CD4-positive, alpha-beta T cell treated with Interleukin-21 for 1 hour (primary cell): ENCODE measurements at places on chromosomes 3 and 15.

DNA sequence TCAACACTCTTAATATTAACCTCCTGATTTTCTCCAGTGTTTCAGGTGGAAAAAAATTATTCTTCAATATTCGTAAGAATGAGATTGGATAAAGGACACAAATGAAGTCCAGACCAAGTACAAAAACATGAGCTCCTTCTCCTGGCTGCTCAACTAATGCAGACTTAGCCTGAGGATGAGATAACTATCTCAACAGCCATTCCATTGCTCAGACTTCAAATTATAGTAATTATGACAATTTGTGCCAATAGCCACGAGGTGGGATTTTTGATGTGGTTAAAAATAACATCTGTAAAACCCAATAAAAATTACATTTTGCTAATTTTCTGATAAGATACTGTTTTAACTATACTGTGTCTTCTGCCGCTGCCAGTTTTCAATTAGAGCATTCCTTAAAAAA, 323.6 kb downstream of the SOX2 start:
- DNase-seq, result no peak

DNA sequence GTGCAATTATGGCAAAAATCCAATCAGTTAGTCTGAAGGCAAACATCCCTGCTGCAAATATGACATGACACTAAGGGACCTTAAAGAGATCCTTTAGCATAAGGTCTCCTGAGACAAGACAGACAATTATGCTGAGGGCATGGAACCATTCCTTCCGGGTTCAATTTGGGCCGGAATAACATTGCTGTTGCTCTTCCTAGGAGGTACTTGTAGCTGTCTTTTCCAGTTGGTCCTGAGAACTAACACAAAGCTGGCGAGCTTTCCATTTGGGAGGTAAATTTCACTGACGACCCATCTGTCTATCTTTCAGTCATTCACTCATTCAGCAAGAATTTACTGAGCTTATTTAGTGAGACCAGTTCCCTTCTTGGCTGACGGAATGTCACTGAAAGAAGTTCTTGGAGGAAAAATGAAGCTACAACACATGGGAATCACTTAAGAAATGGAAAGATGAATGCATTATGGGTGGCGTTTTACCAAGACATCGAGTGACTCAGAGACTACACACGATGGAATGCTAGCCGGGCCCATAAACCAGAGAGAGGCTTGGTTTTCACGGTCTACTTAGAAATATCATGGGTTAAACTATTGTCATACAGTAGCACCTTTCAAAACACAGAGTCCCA, 215.5 kb downstream of the PDZRN3 start:
- no peak for DNase-seq

DNA sequence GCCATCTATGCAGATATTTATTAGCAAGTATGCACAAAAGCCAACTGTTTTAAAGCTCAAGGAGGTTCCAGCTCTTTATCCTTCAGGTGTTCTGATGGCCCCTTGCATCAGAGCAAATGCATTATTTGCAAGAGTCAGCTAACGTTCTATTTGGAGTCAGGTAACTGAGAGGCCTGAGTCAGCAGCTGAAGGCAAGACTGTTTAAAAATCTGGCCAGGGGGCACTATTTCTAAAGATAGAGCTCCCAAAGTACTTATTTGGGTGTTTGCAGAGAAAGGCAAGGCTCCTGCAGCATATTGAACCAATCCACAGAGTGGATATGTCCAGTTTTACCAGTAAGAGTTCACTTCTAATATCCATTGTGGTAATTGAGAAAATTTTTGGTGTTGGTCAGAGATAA, 146.1 kb downstream of the LRTM1 start:
- no peak for DNase-seq

- DNase-seq, result no peak
These were observed 27.7 kb downstream of the CCDC13 start for GRCh38 chr3:42745291-42745745.

DNA sequence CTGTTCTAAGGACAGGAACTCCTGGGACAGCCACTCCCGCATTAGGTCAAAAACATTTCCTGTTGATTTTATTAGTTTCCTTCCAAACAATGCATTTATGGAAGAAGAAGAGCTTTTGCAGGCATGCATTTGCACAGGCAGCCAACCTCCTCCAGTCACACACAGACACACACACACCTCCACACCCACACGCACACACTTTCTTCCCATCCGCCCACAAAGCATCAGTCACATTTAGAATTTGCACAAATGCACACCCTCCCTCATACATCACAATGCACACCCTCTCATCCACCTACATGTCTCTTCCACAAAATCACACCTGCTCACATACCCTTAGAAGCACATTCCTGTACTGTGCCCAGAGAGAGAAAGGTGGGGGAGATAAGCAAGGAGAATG, 4.1 kb upstream of the TYRO3 start:
- DNase-seq, result no peak

DNA sequence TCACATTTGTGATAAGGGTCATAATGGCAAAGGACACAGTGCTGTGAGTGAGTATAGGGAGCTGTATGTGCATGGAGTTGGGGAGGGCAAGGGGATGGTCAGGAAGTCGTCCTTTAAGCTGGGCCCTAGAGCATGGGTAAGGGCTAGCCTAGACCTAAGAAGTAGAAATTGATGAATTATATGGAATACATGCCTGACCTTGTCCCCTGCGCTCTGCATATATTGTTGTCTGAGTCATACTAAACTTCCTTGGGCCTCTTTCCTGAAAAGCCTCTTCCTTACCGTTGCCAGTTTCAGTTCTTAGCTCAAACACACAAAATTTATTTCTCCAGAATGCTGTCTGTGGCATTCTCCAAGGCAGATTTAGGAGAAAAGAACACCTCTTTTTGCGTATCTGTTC, 4.6 kb downstream of the SNRK start:
- no peak for DNase-seq

- DNase-seq, result no peak
These were observed 18.4 kb upstream of the RPLP1 start for GRCh38 chr15:69434238-69434637.

DNA sequence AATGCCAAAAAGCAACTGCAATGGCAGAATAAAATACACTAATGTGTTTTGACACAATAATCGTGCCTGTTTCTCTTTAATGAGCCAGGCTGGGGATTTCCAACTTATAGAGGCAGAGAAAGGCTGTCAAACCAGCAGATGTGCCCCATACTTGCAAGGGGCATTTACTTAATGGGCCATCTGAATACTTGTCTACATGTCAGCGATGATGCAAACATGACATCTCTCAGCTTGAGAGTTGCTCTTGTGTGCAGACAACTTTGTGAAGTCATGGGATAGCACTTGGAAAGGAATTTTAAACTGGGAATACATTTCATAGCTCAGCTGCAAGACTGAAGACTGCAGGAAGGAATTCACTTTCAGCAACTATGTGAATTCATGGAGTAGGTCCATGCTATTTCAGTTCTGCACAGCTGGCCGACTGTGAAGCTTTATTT, 127.4 kb upstream of the ADAMTS9 start:
- no peak for DNase-seq

DNA sequence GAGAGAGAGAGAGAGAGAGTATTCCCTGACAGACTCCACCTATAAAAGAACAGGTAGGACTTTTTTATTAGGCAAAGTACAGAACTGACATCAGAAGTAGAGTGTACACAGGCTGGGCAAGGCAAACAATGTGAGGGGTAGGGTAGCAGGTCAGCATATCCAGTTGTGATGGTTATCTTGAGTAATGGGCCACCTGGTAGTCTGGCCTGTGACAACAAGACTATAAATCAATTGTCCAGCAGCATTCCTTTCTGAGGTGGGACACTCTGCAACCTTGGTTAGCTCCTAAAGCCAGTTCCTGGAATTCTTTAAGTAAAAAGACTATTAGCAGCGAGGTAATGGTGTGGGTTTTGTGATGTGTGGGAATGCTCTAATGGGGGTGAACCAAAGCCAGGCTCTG, 14.9 kb upstream of the TMCC1 start:
- DNase-seq, result no peak

DNA sequence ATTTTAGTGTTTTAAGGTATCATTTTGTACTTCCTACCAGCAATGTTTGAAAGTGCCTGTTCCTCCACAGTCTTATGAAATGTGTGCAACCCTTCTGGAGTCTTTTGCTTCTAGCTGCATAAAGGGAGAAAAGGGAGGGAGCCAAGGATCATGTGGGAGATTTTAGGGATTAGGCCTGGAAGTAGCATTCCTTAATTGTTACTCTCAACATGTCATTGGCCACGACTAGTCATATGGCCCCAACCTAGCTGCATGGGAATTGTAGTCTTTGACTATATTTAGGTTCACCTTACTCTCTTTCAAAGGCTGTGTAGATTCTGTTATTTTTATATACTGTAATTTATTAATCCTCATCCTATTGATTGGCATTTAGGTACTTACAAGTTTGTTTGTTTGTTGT, 14.9 kb downstream of the CRTAP start:
- no peak for DNase-seq

DNA sequence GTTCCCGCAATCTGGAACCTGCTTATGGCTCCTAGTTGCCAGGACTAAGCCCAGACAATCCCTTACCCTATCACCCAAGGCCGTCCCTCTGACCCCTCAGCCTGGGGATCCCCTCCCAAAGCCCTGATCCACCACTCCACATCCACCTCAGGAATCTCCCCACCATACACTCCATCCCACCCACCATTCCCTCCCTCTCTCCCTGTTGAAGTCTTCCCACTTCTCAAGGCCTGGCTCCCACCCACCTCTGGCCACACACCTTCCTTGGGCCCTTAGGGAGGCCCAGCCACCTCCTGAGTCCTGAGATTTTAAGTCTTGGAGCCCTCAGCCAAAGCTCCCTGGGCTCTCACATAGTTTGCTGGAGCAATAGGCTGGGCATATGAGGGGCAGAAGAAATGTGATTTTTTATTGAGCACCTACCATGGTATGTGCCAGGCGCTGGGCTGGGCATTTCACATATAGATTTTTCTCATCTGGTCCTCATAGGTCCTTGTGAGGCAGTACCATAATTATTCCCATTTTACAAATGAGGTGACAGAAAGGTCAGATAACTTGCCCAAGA, 48.1 kb downstream of the HCN4 start:
- DNase-seq, result no peak

DNA sequence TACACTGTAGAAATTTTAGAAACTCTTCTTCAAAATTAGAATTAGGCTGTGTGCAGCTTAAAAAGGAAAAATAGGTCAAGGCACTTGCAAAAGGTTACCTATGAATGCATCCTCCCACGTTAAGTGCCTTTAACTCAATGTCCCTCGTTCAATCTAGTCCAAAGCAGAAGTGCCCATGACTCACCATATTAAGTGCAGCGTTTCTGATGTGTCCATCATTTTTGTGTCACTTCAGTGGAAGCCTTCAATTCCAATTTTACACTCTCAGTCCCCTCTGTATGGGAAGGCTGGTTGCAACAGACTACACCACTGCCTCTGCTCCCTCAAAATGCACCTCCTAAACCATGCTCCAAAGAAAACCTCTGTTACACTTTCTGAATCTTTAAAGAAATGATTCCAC, 53.4 kb downstream of the FOXB1 start:
- DNase-seq, result no peak

DNA sequence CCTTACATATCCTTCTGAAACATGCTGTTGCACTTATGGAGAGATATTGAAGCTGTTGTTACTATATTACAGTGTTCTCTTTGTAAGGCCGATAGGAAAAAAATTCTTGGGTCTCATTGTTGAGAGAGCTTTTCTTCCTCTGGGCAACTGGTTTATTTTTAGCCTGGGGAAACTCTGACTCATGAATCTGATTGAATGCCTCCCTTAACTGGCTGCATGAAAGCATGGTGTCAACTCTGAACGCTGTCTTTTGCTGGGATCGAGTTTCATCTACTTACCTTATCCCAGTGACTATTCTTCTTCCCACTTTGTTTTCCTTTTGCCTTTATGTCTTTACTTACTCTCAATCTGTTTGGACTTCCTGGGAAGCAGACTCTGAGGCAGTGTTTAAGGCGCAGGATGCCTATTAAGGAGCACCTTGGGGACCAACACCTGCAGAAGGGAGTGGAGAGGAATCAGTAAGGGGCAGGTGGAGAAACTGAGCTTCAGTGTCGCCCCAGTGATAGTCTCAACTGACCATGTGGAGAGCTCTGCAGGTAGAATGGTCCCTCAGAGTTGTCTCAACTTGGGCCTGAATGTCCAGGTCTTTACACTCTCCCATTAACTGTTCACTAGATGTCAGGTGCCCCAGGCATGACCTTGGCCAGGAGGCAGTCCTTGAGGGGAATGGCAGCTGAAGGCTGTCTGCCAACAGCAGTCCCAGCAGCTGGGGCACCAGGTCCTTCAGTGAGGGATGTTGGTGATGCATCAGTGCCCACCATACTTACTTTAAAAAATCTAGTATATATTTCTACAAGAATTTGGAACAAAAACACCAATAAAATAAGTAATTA, 88.9 kb upstream of the CCNL1 start:
- DNase-seq, result no peak

GRCh38 chr15:63244399-63244798, 33.0 kb upstream of the APH1B start:
- DNase-seq, result no peak

GRCh38 chr15:81899730-81900129, 146.1 kb downstream of the MEX3B start:
- no peak for DNase-seq

DNA sequence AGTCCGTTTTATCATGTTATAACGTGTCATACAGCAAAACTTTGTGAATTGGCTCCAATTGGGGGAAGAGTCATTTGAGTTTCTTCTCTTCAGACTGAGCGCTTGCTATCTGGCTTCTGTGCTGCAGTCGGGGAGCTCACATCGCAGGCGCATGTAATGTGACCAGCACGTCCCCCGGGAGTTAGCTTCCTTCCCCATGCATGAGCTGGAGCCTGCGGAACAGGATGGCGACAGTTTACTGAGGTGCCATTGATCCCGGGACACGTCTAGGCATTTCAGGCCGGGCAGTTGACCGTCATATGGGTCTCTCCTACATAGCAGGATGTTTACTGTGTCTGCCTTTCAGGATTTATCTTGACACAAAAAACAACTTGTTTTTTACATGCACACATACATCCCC, 44.8 kb downstream of the CMTM8 start:
- no peak for DNase-seq

DNA sequence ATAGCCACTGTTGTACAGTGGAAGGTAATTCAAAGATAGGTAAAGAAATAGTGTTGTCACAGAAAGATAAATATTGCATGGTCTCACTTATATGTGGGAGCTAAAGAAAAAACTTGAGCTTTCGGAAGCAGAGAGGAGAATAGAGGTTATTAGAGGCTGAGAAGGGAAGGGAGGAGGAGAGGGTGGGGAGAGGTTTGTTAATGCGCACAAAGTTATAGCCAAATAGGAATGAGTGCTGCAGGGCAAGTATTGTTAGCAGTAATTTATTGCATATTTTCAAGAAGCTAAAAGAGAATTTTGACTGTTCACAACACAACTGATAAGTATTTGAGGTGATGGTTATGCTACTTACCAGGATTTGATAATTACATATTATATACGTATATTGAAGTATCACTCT, 154.2 kb downstream of the GABRG3 start:
- DNase-seq, result no peak

DNA sequence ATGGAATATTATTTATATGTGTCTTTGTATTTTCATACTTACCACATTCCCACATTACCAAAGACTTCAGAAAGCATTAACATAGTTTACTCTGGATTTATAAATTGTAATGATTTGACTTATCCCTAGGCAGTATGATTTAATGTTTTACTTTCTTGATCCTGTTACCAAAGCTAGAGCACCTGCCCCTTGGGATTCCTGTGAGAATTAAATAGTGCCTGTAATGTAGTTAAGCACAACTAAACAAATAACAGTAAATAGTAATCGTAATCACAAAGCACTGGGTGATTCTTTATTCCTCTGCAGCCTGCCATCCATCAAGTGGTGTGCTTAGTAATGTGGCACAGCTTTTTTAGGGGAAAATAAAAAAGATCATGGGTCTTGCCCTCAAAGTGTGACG, 39.1 kb downstream of the ATP2C1 start:
- DNase-seq, result no peak

- DNase-seq, result no peak
These were observed 99.8 kb upstream of the CPNE4 start for GRCh38 chr3:132134611-132135010.
